ENCODE measurements at places on chromosomes 4 and X.
A peak's percentile ranks its signal among the peaks of the same experiment; 100 is the strongest.

- no peak for DNase-seq
These were observed 36.6 kb downstream of the TMEM156 start for GRCh38 chr4:38995660-38996005.

DNA sequence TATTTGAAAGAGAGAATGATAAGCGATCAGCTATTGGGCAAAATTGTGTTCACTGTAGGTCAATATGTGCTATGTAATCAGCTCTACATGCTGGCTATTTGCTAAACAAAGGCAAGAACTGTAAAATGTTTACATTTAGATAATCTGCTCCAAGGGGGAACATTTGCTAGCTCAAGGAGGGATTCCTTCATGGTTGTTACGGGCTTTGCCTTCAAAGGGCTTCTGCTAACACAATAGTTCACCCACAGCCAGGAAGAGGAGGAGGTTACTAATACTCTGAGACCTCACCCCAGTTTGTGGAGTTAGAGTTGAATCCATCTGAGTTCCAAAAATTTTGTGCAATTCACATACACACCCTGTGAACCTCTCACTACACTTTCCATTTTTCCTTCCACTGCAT is 107.6 kb upstream of the BMP3 start:
- DNase-seq, result no peak

- DNase-seq, result peak; percentile 20
These were observed 45.8 kb downstream of the BCORL1 start for GRCh38 chrX:130028196-130028595.

DNA sequence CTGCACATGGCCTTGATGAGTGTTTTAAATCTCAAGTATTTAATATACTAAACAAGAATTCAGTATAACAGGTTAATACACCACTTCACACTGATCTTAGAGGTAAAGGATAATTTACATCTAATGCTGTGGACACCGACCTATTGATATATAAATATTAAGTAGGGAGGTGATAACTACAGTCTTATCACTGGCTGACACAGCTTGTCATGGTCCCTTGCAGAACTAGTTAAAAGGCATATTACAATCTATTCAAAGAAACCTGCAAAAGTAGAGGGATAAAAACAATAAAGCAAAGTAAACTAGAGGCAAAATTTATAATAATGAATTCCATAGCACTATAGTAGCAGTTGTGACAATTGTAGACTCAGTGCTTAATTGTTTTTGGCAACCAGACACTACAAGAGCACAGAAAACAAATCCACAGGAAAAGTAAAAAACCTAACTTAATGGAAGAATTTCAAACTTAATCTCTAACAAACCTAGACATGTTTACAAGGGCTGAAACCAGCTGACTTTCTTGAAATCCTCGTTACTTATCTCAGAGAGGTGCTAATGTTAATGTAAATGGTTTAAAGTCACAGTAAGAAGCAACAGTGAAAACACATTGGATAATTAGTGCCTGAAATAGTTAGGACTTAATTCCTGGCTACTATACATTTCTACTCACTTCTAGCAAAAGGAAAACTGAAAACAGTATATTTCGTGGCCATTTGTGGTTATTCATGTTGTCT is 25.0 kb downstream of the MFAP3L start:
- no peak for DNase-seq

- DNase-seq, result no peak
These were observed 23.7 kb downstream of the PLS3 start for GRCh38 chrX:115584696-115585095.

DNA sequence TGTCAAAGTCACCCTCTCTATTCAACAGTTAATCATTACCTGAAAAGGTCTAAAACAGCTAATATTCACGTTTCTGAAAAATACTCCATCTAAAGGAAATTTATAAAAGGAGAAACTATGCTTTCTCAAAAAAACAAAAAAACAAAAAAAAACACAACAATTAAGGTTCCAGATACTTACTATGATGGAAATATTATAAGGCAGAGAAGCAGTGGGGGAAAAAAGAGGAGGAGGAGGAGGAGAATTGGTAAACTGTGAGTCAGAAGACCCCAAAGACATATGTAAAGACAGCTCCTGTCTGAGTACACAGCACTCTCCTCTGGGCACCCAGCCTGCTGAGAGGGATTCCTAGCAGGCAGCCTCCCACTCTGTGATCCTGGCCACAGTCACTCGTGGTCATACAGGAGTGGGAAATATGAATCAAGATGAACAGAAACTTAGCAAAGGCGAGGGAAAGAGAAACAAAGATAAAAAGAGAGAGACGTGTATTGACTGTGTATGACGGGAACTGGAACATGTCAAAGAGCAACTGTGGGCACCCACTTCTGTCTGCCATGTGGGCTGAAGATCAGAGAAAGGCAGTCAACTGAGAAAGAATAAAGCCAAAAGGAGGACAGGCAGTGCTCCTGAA is 12.5 kb downstream of the KLHL15 start:
- DNase-seq, result peak; percentile 44

- no peak for DNase-seq
These were observed 17.3 kb downstream of the ASMTL start for GRCh38 chrX:1435241-1435895.

- no peak for DNase-seq
These were observed 30.0 kb downstream of the IRF2 start for GRCh38 chr4:184444215-184444952.

DNA sequence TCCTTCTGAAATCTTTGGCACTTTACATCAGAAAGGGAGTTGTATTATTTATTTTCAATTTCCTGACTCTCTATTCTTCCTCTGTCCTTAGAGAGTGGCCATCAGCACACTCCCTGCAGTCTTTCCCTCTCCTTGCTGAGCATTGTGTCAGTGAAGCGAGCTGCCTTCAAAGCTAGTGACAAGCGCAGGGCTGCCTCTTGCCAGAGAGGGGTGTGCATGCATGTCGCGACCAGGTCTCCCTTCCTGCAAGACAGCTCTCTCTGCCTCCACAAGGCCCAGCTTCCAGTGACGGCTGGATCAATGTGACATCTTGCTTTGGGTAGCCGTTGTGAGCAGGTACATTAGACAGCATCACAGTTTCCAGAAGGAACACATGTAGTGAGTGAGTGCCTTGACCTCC is 810.9 kb upstream of the TENM3 start:
- no peak for DNase-seq

GRCh38 chr4:7159923-7160322 is 32.4 kb upstream of the SORCS2 start:
- DNase-seq, result no peak

DNA sequence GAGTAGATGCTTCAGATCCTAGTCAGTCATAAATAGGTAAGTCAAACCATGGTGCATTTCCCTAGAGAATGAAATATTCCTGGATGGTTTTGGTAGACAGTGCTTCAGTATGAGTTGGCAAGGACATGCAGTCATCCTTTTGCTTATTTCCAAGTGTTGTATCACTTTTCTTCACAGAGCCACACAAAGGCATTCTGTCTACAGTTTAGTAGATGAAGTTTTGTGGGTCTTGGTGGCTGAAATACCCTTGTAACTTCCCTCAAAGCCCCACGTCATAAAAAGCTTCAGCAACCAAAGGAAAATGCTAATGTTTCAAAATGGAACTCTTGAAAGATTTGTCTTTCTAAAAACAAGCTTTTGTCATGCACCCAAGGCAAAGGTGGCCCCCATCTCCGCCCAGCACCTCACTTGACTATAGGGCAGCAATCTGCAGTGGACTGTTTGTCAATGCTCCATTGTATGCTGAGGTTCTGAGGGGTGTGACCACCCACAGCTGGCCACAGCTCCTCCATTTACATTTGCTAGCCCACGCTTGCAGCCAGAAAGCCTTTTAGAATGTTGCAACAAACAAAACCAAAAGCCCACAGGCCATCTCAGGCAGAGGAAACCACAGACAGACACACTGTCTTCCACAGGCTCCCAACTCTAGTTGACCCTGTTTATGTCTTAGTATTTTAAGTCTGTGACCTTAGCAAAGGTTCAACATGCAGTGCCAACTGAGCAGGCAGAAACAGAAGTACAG is 87.1 kb upstream of the FAM9C start:
- DNase-seq, result no peak

- DNase-seq, result no peak
These were observed 320.4 kb downstream of the HNRNPD start for GRCh38 chr4:82053396-82053795.

DNA sequence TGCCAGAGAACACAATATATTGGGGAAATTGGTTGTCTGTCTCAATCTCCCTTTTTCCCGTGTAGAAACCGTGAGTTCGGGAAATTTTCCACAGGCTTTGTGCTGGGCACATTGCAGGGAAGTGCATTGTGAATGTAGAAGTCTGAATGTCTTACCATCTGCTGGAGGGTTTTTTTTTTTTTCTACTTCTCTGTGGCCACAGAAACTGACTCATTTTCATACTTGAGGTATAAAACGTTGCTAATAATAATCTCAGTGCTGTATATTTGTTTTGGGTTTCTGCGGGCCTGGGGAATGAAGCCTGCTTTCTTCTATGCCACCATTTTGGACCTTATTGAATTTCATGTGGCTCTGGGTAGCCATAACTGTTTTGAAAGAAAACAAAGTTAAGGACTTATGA is 1001.2 kb downstream of the STIM2 start:
- DNase-seq, result no peak

DNA sequence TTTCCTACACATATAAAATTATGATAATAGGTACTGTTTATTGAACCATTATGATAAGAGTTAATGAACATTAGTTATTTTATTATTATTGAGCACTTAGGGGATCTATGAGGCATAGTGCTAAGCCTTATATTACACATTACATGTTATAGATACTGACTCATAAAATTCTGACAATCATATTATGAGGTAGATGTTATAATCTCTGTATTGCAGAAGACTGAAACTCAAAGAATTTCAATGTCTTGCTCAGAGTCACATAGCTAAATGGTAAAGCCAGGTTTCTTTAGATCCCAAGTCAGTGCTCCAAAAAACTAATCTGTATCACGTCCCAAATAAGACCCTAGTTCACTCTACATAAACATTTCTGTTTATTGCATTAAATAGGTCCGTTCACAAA is 207.2 kb upstream of the CNKSR2 start:
- DNase-seq, result no peak

GRCh38 chr4:150820409-150820808 is 194.7 kb downstream of the LRBA start:
- no peak for DNase-seq

GRCh38 chr4:174600391-174600790 is 78.1 kb upstream of the HPGD start:
- no peak for DNase-seq

GRCh38 chr4:56973336-56973735 is 4.1 kb downstream of the NOA1 start:
- DNase-seq, result no peak

- DNase-seq, result no peak
These were observed 5.6 kb upstream of the CT47C1 start for GRCh38 chrX:119067023-119067739.

DNA sequence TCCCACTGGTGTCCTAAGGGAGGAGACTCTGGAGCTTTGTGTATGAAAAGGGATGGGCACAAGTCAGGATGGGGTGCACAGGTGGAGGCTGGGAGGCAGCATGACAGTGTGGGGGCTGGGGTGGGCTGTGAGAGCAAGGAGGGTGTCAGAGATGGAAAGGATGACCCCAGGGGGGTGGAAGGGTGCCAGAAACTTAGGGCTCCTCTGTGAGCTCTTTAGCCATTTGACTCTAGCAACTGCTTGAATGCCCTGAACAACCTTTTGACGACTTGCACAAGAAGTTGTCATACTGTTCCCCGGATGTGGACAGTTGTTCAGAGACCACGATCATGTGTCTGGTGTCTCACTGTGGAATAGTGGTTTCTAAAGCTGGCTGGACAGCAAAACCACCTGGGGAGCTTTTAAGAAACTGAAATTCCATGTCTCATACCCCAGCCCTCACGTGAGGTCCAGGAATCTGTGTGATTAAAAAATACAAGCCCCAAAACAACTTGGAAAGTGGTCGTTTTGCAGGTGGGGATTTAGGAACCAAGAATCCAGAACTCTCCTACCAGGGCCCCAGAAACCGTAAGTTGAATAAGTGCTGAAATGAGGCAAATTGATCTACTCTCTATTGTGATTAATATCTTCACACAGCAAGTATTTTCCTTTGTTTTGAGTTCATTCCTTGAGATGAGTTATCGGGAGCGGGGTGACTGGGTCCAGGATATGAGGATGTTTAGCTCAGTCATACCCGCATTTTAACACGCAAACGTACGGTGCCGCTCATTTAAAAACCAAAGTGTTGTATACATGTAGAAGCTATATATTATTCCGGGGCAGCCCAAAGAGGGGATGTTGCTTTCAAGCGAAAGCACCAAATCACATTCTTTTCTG is 3.4 kb downstream of the RHOH start:
- DNase-seq, result peak; percentile 57

DNA sequence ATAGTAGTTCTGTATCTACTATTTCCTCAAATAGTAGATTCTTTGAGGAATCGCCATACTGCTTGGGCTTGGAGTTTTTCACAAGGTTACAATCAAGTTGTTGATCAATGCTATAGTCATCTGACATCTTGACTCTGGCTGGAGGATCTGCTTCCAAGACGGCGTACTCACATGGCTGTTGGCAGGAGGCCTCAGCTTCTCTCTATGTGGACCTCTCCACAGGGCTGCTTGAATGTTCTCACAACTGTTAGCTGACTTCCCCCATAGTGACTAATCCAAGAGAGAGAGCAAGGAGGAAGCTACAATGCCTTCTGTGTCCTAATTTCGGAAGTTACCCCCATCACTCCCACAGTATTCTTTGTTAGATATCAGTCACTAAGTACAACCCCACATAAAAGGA is 10.3 kb downstream of the EGFL6 start:
- DNase-seq, result no peak

- no peak for DNase-seq
These were observed 22.1 kb upstream of the ADH7 start for GRCh38 chr4:99457270-99457669.

DNA sequence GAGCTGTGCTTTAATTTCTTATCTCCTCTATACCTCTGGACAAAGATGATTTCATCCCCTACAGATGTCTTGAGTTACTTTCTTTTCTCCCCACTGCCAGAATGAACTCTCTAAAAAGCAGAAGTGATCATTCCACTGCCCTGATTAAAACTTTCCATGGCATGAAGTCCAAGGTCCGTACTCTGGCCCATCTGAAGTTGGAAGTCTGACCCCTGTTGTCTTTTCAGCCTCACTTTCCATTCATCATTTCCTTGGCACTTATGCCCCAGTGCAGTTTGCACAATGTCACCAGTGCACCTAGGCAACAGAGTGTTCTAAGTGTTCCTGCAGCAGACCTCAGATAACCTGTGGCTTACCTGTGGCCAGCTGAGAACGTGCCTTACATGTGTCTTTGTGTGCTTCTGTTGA is 242.4 kb downstream of the FRAS1 start:
- DNase-seq, result no peak

- no peak for DNase-seq
These were observed 5.0 kb upstream of the SCML1 start for GRCh38 chrX:17732138-17732783.

- no peak for DNase-seq
These were observed 22.5 kb downstream of the HNRNPH2 start for GRCh38 chrX:101430457-101431078.

- DNase-seq, result no peak
These were observed 14.2 kb upstream of the TIMM8A start for GRCh38 chrX:101362757-101363156.

- no peak for DNase-seq
These were observed 43.5 kb downstream of the NUDT9 start for GRCh38 chr4:87465739-87466366.

GRCh38 chrX:136304493-136304892 is 3.7 kb downstream of the ADGRG4 start:
- DNase-seq, result no peak

Data from stimulated activated naive CD4-positive, alpha-beta T cell treated with Interleukin-2 at 50 U/mL for 16 hours (primary cell).